Stimulated activated CD4-positive, alpha-beta T cell treated with anti-CD3 and anti-CD28 coated beads, Interleukin-12 subunit alpha, Interleukin-12 subunit beta, amount 100 ng/mL, for 24 hours (primary cell): ENCODE measurements at places on chromosomes 7 and 10.

GRCh38 chr7:136502162-136502561 lies 366.3 kb upstream of the CHRM2 start:
- no peak for DNase-seq

- no peak for DNase-seq
These were observed 509.0 kb downstream of the GATA3 start for GRCh38 chr10:8563478-8563877.

DNA sequence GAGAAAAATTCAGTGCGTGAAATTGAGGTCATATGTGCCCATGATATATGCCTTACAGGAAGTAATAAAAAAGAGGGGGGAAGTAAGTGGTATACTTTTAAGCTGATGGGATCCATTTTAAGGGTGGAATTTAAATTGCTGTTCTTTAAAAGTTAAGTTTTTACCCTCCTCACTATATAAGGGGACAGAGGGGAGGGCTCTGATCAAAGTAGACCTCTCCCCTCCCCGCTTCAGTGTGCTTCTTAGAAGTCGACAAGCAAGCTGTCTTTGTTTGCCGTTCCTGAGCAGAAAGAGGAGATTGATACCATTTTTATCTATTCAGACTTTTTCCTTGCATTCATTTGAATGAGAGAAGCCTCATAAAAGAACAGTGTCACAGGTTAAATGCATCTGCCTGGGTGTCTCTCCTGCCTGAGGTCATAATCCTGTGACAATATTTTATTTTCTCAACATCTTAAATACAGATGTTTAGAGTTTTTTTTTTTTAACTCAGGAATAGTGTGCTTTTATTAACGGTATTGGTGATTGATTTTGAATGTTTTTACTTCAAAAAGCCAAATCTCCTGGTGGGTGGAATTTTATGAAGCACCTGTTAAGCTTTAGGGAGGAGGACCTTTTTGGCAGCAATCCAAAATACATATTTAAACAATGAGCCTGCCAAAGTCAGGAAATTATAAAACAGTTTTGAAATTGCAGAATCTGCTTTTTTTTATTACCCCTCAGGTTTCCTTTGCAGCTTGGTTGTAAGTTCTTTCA lies 141.7 kb downstream of the KAT6B start:
- no peak for DNase-seq

DNA sequence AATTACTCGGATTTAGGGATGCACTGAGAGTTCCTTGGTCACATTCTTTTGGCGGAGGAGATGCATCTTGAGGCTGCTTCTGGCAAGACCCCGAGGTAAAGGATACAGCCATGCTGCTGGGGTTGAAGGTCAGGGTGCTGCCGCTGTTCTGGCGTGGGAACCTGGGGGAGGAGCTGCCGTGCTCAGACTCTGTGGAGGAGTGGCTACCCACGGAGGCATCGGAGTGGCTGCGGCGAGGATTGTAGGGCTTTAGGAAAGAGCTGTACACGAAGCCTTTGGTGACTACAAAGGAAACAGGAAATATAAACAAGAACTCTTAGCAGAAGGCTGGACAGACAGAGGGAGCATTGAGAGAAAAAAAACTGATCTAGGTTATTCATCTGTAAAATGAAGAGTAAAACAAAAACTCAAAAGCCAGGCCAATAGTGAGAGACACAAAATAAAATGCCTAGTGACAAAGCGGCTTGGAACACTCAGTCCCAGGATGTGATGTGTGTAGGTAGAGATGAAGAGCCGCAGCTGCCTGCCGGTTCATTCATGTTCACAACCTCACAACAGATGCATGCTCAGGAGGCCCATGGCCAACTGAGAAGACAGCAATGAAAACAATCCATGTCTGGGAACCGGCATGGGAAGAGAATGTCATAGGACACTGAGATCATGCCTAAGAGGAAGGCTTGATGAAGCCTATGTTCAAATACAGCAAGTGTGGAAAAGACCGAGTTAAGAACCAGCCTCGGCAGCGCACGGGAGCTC lies 97.8 kb downstream of the ABCC2 start:
- DNase-seq, result no peak

GRCh38 chr10:6625428-6625827 lies 45.4 kb upstream of the PRKCQ start:
- no peak for DNase-seq

DNA sequence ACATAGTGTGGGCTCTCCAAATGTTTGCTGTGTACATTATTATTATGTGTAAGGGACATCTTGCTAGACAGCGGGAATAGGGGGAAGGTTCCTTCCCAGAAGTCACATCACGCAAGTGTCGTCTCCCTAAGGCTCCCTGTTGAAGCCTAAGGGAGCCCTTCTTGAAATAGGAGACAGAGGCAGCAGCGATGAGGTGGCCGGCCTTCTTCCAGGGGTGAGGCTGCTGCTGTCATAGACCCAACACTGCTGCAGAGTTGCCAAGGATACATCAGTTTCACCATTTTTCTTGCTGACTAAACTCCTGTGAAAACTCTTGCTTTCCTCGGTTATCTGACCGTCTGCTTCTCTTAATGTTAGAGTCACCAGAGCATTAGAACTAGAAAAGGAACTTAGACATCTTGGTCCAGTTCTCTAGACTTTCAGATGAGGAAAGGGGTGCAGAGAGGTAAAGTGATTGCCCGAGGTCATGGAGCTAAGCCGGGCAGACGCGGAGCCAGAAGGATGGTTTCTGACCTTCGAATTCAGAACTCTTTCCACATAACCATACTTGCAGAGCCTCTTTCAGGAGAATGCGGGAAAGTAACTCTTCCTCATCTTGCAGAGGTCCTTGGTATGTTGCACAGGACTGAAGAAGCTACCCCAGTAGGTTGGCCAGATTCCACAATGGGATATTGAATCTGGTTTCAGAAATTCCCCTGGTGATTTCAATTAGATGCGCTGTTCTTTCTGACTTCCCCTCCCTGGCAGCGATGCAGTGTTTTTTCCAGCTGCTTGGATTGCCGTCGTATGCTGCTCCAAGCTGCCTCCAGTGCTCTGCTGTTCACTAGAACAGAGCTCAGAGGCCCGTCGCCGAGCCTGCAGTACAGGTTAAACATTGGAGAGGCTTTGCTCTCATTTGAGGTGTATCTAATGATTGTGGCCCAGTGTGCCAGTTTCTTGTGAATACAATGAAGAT lies 217.1 kb downstream of the CAMK1D start:
- DNase-seq, result no peak

DNA sequence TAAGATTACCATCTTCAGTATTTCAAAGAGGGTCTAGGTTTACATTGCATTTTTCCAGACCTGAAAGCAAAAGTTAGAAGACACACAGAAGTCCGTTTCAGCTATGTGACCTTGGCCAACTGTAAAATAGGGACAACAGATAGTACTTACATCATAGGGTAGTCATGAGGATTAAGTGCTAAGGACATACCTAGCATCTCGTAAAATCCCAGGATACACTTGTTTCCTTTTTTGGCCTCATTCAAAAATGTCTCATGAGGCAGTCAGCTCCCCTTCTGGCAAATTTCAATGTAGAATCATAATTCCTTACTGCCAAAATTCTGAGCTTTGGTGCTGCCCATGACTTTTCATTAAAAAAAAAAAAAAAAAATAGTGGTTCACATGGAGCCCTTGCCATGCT lies 6.4 kb upstream of the DUSP5 start:
- no peak for DNase-seq

DNA sequence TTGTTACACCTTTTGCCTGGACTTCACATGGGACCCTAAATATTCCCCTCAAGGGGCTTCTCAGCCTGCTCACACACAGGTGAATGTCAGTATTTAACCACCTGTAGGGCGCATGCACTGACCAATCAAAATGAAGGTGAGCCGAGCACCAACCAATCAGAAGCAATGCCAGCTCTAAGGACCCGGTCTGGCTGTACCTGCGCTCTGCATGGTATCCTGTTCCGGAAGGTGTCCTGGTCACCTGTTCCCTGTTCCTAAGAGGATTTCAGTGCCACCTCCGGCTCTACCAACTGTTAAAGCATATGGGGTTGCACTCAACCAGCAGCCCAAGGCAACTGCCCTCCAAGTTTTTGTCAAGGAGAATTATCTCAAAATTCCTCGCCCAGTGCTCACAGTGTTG lies 18.4 kb upstream of the CALN1 start:
- DNase-seq, result no peak

DNA sequence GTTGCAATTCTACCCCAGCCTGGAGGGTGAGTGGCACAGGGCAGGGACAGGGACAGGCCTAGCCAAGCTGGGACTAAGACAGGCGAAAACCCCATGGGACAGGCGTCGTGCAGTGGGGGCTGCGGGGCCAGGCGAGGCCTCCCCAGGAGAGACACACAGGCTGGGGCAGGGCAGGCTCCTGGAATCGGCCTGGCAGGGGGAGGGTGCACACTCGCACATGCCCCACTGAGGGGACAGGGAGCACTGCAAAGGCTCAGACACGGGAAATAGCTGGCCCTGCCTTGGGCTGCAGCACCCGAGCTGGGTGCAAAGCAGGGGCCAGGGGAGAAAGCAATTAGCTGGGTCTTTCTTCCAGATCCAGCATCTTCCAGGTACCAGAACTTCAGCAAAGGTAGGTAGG lies 10.4 kb downstream of the LAT2 start:
- no peak for DNase-seq

DNA sequence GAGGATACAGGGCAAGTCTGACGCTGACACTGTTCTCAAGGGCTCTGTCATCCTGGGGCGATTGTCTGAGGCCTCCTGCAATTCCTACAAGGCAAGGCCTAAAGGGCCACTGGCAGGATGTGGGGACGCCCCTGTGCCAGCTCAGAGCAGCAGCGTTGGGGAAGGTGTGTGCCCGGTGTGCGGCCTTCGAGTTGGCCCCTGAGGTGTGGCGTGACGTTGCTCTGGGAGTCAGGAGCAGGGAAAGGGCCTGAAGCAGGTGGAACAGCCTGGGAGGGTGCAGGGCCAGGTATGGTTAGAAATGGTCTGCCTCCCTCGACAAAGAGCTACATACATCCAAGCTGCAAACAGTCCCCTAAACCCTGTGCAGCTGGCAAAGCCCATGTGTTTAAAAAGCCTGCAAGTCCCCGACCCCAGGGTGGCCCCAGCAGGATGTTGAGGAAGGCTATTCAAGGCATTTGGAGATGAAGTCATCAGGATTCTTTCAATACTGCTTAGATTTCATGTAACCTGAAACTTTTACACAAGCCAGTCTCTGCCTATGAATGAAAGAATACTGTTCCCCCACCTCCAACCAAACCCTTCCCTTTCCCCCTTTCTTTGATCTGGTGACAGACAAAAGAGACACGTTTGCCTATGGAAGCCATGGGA lies 142.5 kb upstream of the TNS3 start:
- DNase-seq, result no peak

DNA sequence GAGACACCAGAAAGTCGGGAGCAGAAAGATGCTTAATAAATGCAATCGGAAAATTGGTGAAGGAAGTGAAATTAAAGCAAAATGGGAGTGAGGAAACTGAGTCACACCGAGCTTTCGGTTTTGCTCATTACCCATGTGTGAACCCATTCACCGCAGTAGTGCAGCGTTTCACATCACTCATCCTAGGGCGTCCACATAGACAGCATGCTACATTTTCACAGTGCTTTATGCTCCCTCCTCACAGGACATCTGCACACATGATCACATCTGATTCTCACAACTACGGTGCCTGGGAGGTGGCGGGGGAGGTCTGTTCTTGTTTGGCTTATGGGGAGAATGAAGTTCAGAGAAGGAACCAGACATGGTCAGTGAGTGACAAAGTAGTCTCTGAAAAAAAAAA lies 36.6 kb upstream of the ATP6V0A4 start:
- no peak for DNase-seq

DNA sequence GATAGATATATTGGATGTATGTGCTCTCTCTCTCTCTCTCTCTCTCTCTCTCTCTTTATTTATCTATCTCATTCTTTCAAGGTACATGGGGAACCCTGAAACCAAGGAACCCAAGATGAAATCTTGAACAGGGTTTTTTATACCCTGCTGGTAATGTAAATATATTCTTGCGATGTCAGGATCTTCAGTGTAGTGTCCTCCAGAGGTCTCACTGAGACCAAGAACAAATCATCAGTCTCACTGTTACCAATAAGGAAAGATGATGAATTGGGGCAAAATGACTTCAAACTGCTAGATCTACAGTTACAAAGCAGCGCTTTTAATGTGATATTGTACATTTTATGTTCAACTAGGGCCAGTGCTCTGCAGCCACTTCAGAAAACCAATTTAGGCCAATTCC lies 423.5 kb downstream of the ANKRD7 start:
- no peak for DNase-seq

DNA sequence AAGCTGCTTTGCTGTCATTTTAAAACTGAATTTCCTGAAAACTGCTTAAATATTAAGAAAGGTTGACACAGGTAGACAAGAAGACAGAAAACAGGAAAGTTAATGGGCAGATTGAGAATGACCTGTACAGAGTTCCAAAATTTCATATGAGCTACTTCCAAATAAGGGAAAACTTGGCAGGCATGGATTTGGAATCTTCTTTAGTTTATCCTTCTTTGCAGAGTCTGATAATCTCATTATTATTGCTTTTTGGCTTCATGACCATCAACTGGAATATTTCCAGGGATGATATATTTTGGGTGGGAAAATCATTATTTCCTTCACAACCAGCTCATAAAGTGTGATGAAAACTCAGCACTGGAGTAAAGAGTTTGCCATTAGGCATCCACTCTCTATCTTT lies 346.5 kb upstream of the NPVF start:
- no peak for DNase-seq

DNA sequence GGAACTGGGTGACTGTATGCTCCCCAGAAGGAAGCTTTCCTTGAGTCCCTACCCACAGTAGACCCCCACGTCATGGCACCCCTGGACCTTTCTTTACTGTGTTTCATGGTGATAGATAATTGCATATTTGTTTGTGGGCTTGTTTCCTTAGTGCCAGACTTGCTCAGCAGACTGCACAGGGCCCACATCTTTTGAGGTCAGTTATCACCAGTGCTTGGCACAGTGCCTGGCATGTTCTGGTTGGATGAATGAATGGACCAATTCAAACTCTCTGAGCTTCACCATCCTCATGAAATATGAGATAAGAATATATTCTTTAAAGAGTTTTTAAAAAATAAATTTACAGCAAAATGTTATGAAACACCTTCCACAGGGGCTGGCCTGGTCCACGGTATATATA lies 78.4 kb upstream of the EMX2 start:
- no peak for DNase-seq

DNA sequence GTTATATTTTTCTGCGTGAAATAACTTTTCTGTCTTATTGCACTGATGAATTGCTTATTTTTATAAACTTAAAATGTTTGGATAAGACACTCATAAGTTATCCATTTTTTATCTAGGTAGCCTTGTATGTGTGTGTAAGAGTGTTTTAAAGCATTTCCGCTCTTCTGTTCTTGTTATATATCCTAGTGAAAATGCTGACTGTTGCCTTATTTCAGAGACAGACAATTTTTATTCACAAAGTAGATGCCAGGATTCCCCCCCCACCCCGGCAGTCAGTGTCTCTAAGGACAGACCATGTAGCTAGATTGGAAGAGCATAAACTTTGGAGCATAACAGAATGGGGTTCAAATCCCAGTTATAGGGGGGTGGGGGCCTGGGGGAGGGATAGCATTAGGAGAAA lies 1.6 kb downstream of the SMC3 start:
- no peak for DNase-seq

- DNase-seq, result no peak
These were observed 17.5 kb downstream of the TUBAL3 start for GRCh38 chr10:5387169-5387568.
